Effector memory CD8-positive, alpha-beta T cell (primary cell): ENCODE measurements at places on chromosomes 3 and 15.

- no peak for DNase-seq
Observed at GRCh38 chr3:30583973-30584372, 22.4 kb upstream of the TGFBR2 start.

DNA sequence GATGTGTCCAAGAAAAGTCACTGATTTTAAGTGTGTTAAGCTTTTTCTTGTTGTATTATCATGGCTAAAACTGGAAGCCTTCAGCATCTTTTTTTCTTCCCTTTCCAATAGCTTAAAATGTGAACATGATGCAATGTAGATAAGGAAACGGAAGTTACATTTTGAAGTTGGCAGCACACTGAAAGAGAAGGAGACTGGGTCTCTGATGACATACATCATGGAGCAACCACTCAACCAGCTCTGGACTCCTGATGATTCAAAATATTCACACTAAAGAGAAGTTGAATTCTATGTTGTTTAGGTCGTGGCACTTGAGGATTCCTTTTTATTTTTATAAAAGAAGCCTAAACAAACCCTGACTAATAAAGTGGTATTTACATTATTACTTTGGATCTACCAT is 488.3 kb upstream of the ALCAM start:
- DNase-seq: no peak

GRCh38 chr3:30341851-30342250 is 264.6 kb upstream of the TGFBR2 start:
- DNase-seq: no peak

GRCh38 chr3:12527757-12528143 is 17.5 kb downstream of the MKRN2OS start:
- no peak for DNase-seq

DNA sequence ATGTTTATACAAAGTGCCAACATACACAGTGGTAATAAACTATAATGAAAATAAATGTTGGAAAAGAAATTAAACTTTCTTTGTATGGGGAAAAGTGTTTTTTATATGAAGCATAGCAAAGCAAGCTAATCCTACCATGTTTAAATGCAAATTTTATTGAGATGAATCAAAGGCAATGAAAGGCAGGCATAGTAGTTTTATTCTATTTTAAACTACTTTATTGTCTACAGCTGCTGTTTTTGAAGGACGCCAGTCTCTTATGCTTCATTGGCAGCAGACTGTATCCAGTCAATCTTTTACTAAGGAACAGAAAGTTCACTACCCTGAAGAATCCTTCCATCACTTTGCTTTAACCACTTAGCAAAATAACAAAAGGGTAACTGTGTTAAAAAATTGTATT is 761.0 kb downstream of the ROBO2 start:
- DNase-seq: no peak

DNA sequence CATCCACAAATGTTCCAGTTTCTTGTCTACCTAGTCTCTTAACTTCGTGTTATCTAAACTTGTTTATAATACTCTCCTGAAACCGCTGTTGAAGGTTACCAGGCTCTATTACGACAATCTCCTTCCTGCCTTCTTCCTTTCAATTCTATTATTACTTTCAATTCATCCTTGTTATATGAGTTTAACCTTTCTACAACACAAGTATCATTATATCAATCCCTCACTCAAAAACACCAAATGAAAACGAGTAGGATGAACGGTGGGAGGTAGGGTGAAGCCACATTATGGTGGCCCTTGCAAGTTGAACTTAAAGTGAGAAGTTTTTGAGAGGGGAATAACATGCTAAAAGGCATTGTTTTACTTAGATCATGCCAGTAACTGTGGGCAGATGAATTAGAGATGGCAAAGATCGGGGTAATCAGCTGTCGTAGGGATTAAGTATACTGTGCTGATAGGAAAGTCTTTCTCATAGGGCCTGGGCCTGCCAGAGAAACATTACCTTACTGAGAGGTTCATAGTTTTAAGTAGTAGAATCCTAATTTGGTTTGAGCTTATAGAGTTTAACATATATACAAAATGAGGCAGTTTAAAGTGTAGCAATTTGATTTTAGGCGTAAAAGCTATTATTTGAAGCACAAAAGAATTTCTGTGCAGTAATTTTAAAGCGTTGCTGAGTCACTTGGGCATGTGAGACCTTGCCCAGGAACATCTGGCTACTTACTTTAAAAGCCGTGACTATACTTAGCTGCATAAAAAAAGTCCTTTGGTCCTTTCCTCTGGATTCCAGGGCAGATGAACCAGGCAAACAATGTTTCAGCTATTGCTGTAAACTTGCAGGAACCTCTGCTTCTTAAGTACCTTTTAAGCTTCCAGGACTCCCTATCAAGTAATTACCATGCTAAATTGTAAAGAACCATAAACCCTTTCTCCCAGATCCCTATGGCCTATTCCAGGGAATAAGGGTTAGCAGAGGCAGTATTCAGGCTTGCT is 3.3 kb upstream of the CEP97 start:
- DNase-seq: no peak

- DNase-seq: no peak
Observed at GRCh38 chr3:130276203-130276803, 69.2 kb upstream of the COL6A5 start.

GRCh38 chr3:31505371-31506048 is 27.2 kb upstream of the STT3B start:
- DNase-seq: no peak

DNA sequence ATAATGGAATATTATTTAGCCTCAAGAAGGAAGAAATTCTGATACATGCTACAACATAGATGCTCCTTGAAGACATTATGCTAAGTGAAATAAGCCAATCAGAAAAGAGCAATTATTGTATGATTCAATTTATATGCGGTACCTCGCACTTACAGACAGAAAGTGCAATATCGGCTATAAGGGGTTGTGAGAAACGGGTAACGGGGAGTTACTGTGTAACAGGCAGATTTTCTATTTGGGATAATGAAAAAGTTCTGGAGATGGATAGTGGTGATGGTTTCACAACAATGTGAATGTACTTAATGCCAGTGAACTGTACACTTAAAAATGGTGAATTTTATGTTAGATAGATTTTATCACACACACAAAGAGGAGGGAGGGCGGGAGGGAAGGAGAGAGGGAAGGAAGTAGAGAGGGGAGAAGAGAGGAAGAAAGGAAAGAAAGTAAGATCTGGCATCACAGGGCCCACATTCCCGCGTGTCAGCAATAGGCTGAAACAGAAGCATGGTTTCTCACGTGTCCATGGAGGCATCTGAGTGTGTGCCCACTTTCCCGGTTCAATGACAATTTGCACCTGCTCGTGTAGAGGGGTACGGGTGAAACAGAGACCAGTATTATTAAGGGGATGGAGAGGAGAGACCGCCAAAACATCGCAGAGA is 700 bp upstream of the BLM start:
- no peak for DNase-seq

DNA sequence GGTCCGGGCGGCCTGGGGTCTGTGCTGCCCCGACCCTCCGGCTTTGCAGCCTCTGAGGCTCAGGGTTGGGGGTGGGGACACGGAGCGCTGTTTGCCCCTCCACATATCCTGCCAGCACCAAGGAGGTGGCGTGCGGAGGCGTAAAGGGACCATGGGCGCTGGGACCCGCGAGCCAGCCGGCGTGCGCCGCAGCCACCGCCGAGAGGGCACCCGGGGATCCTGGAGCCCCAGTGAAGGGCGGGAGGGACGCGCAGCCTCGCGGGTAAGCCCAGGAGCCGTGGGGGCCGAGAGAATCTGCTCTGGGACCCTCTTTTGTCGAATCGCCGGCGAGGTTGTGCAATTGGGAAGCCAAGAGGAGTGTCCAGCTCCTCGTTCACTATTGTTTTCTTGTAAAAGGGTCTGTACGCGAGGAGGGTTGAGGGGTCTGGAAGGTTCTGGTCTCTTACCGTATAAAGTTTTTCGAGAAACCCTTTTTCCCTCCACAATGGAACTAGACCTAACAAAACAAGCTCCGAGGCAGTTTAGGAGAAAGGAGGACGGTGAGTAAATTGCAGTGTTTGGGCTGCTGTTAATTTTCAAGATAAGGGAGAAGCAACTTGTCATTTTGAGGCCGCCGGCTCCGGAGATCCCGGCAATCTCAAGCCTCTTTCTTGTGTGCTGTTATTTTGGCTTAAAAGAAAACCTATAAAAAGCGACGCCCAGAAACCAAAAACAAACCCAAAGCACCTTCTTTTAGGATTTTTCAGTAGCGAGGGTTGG is 29.9 kb upstream of the ST3GAL6 start:
- no peak for DNase-seq

- no peak for DNase-seq
Observed at GRCh38 chr15:25133804-25134203, 179.0 kb downstream of the SNRPN start.

DNA sequence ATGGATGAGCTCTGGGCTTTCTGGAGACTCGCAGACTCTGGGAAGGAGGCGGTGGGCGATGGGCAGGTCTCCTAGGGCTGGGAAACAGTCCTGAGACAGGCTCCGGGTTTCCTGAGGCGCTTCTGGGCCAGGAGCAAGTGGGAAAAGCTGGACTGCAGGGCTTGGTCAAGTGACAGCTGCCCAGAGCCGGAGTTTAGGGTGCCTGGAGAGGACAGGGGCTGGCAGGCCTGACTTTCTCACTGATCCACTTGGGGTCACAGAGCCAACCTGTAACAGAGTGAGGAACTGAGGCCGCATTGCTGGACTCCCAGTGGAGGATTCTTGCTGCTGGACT is 107.9 kb downstream of the APBA2 start:
- no peak for DNase-seq

DNA sequence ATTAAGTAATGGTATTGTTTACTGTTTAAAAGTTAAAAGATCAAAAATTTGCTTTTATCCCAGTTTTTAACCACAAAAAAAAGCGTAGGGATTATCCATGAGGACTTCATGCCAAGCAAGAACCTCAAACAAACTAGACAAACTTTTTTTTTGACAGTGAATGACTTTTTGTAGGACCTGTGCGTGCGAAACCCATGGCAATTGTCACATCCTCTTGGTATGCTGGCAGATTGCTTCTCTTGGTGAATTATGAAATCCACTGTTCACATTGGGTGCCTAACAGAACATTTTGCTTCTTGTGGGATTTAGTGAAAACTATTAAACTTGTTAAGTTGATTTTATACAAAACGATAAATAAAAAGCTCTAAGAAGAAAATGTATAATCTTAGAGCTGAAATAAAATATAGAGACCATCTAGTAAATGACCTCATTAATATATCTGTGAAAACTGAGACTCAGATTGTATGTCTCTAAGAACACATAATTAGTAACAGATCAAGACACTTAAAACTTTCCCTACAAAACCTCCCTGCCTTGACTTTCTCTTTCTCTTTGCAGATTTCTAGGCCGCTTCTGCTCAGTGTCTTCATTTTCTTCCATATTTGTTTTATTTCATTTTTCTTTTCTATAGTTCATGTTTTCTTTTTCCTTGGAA is 87.3 kb upstream of the CGNL1 start:
- no peak for DNase-seq

DNA sequence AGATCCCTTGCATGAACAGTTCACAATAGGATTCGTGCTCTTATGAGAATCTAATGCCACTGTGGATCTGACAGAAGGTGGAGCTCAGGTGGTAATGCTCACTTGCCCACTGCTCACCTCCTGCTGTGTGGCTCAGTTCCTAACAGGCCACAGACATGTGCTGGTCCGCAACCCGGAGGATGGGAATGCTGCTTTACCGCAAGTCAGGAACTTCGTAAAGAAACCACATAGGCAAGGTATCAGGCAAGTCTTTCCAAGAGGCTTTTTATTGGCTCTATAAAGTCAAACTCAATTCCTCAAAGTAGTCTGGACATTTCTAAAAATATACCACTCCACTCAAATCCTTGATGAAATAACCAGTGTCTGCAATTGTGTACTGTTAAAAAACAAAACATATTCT is 56.1 kb downstream of the OSTN start:
- no peak for DNase-seq

DNA sequence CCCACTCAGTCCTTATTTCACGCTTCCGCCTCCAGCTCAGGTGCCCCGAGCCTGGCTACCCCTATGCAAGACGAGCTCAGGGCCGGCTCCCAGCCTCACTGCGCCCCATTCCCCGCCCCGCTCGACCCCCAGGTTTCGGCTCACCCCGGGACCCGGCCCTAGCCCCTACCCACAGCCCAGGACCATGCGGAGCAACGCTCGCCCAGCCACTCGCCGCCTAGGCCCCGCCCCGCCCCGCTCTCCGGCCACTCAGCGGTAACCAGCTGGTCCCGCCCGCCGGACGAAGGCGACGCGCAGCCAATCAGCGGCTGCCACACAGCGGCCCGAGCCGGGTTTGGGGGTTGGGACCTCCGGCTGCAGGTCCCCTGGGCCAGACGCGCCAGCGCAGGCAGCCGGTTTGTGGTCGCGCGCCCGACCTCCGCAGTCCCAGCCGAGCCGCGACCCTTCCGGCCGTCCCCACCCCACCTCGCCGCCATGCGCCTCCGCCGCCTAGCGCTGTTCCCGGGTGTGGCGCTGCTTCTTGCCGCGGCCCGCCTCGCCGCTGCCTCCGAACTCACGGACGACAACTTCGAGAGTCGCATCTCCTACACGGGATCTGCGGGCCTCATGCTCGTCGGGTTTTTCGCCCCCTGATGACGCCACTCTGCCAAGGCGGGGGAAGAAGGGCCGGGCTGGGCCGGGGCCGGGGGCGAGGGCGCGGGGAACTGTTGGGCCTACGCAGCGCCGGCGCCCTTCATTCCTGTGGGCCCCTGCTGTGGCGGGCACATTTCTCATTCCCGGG is at the start of gene CATSPER2:
TSS of gene CATSPER2 (minus strand) at position 196 of the 781 bp plus-strand sequence. CDS start 783 bp downstream, outside the sequence.
- DNase-seq: no peak

GRCh38 chr3:188262488-188262887 is 108.5 kb downstream of the LPP start:
- no peak for DNase-seq

- no peak for DNase-seq
Observed at GRCh38 chr3:149174901-149175300, 45.5 kb downstream of the HPS3 start.

DNA sequence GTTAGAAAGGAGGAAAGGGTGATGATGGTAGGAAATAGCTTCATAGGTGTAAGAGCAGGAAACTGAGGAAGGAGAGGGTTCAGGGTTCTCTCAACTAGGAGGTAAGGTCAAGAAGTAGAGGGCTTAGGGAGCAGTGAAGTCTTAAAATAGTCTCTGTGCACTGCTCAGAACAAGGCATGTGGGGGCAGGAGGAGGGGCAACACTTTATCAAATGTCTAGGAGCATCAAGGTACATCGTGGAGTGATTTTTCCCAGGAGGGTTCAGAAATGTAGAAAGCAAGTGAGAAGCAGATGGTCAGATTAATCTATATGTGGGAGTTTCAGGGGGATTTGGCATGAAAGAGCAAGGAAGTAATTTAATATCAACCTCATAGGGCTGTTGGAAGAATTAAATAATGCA is 58.8 kb downstream of the TNIK start:
- DNase-seq: no peak

GRCh38 chr3:71294919-71295318 is 288.6 kb downstream of the FOXP1 start:
- DNase-seq: no peak
